LoVo (cell line): ENCODE measurements at places on chromosomes 16 and 17.

- no peak for DNase-seq
These were observed 24.3 kb downstream of the EPN2 start for GRCh38 chr17:19261426-19261825.

- DNase-seq, result no peak
These were observed 814 bp upstream of the RUNDC3A start for GRCh38 chr17:44307387-44308186.

DNA sequence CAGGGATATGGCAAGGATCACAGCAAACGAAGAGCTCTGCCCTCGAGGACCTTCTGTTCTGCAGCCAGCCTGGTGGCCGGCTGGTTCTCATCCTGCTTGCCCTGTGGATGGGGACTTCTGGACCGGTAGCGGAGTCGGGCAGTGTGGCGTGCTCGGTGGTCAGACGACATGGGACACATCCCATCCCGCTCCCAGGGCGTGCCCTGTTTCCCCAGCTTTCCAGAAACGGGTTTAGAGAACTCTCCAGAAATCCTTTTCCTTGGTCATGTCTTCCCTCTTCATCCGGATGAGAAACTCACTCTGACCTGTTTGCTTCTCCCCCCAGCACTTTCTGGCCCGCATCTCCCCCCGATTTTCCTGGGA is 115.8 kb downstream of the OR1D5 start:
- no peak for DNase-seq

GRCh38 chr17:39729280-39729851 is 966 bp downstream of the MIEN1 start:
- no peak for DNase-seq
